ENCODE measurements at places on chromosomes 4 and X.

- DNase-seq: no peak
Observed at GRCh38 chr4:184016759-184017668, 111.9 kb downstream of the STOX2 start.

DNA sequence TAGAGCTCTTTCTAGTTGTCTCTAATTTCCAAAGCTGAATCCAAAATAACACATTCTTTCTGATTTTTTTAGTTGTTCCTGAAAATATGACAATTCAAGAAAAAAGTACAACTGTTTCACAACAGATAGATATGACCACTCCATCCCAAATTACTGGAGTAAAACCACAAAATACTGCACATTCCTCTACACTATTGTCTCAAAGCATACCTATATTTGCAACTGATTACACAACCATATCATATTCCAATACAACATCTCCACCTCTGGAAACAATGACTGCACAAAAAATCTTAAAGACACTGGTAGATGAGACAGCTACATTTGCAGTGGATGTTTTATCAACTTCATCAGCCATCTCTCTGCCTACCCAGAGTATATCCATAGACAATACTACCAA lies 43.6 kb downstream of the ADGRG4 start:
- DNase-seq: no peak

GRCh38 chrX:135985973-135986310 lies 707 bp downstream of the SLC9A6 start:
- no peak for DNase-seq

DNA sequence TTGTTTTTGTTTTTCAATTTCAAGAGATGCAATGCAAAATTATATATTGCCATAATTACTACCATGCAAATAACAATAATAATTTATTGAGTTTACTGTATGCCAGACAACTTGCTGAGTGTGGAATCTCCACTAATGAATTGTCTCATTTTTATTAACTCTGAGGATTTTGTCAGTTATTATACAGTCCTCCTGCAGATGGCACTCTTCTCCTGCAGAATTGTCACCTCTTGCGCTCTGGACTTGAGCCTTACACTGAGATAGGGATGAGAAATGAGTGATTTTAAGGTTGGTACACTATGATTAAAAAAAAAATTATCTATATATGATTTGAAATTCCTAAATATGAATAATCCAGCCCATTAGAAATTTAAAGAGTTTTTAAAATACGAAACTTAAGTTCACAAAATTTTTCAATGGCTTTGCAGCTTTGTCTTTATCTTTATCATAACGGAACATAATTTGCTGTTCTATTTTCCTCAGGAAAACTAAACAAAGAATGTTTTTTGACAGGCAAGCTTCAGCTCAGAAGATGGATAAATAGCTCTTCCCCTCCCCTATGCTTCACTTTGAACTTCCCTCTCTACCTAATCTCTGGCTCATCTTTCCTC lies 12.7 kb upstream of the PAQR3 start:
- DNase-seq: no peak

DNA sequence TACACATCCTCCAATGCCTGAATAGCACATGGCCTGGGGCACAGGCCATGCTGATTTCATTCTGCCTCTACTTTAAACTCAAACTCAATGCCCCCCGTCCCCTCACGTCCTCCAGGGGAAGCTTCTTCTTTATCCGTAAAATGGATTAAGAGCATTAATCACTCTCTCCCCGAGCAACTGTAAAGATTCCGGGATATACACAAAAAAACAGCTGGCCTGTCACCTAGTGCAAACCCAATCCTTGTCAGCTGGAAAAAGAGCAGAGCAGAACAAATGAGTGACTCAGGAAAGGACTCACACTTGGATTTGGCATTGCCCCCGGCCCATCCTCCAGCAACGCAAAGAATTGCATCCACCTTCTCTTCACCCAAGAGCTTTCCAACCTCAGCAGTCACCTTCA lies 7.8 kb downstream of the QDPR start:
- no peak for DNase-seq

DNA sequence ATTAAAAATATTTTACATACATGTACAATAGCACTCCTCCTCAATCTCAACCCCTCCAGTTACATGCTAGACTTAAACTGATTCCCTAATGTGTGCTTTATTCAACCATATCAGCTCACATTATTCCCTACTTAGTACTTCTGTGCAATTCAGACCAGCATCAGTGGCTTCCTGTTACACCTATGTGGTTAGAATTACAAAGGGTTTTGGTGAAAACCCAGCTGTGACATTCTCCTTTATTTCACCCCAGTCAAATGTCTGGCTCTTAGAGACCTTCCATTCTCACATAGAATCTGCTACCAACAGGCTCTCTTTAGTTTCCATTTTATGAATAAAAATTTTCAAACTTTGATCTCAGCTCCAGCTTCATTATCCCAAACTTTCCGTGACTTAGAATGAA lies 85.2 kb upstream of the SLC7A11 start:
- no peak for DNase-seq
